Activated CD8-positive, alpha-beta T cell treated with anti-CD3 and anti-CD28 coated beads, Interleukin-2, amount 10 ng/mL, durations not matched to agents 7 days and 5 days (primary cell): ENCODE measurements at places on chromosomes 4 and X. TPM values are rescaled to one million over a fixed set of nuclear protein-coding genes. Genes with fewer than 3 reads are reported as not detected.
A peak's percentile ranks its signal among the peaks of the same experiment; 100 is the strongest.

DNA sequence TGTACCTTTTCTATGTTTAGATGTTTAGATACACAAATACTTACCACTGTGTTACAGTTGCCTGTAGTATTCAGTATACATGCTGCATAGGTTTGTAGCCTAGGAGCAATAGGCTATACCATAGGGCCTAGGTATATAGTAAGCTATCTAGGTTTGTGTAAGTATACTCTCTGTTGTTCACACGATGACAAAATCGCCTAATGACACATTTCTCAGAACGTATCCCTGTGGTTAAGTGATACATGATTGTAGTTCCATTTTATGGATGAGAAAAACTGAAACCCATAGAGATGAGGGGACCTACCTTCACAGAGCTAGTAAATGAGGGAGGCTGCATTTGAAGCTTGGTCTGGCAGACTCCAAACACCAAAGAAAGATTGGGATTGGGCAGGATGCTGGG, 79.4 kb upstream of the EFNB1 start:
- no peak for DNase-seq

- no peak for DNase-seq
These were observed 485.1 kb downstream of the TRIML1 start for GRCh38 chr4:188624370-188624769.

DNA sequence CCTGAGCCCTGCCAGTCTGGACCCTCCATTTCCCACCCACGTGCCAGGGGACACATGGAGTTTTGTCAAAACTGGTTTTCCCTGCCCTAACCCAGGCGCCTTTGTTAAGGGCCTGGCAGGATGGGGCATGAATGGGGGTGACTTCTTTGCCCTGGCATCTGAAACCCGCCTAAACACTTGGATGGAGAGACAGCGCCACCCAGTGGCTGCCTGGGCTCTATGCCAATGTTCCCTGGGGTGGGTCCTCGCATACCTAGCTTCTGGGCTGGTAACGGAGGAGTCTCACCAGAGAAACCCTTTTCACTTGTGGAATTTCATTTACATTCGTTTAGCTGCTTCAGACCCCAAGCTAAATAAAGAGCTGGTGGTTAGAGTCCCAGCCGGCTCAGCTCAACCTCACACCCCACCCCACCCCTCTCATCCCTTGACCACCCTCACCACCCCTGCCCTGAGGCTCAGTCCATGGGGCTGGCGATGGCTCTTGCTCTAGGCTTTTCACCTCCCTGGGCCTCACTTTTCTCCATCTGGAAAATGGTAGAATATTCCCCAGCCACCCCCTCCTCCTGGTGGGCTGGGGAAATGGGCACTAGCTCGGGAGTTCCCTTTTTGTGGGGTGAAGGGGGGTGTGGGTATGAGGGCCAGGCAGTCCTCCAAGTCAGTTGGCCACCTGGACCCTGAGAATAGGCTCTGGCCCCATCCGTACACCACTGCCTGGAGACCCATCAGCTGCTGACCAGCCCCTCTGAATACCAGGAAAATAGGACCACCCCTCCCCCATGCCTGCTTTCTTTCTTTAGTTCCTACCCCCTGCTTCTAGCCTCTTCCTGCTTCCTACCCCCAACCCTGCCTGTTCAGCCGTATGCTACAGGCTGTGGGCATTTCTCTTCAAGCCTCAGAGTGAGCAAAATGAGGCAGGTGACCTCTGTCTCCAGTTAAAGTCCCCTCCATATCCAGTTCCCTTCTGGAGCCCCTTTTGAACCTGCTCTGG, 57.1 kb upstream of the PJA1 start:
- DNase-seq, result peak; percentile 72

DNA sequence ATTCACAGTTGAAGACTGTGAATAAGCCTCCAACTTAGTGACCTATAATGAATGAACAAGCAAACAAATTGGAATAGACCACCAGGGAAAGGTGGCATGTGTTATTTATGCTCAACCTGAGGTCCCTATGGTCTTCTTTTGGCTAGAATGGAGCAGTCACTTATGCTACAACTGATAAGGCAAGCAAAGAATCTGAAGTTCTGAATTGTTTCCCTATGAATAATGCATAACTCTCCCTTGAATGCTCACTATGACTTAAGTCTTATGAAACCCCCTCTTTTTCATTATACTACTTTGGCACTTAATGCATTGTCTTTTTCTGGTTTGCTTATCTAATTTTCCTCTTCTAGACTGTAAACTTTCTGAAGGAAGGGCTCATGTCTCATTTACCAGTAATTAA, 2.6 kb downstream of the GIMD1 start:
- DNase-seq, result no peak

DNA sequence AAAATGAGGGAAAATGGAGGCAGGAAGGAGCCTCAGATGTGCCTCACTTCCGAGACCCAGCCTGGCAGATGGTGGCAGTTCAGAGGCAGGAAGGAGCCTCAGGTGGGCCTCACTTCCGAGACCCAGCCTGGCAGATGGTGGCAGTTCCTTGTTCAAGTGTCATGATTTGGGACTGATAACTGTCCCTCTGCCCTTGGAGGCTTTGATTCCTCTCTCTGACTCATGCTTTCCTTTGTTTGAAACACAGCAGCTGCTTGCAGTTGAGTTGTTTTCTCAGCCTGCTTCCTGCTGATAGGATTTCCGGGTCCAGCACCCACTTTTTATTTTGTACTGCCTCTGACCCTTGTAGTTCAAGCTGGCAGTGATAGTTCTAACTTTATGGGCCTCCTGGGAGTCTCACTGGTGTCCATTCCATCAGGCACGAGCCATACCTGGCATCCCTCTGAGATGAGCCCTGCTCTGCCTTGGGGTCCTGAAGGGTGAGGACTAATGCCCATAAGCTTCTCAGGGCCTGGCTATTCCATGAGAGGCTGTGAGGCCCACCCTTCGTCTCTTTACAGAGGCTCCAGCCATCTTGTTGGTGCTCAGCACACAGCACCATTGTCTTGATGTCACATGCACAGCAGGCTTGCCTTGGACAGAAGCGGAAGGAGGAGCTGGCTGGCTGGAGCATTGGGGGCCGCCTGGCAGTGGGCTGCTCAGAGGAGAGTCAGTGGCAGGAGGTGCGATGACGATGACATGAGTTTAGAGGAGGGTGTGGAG, 13.0 kb downstream of the RGS12 start:
- peak; percentile 35 for DNase-seq

- DNase-seq, result no peak
These were observed 51.1 kb downstream of the KLF3 start for GRCh38 chr4:38715050-38715449.

DNA sequence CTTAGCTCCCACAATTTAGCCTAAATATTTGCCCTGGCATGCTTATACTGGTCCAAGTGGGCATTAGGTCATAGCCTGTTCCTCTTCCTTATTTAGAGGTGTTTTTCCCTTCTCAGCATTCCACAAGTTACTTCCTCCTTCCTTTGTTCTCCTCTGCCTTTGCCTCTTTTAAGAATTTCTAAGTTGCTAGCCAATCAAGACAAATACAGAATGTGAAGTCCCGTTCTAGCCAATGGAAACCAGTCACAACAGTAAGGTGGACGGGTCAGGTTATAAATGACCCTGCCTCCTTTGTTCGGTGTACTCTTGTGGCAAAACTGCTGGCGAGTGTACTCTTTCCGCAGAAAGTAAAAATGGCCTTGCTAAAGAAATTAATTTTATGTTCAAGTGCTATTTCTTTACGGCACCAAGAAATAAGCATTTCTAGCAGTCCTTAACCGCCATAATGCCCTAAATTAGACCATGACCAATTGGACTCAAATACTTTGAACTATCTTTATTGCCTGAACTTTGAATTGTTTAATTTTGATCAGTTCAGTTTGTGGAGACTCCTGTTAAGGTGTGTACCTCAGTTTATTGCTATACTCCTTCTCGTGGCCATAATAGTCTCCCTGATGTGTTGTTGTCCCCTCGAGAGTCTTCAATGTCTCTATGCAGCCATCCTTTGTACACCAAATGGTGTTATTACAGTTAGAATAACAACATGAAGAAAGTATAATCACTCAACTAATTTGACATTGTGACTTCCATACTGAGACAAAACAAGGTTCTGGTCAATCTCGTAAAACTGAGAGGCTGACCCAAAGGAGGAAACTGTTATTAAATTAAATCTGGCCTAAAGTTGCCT, 1.6 kb upstream of the HADH start:
- DNase-seq, result no peak

GRCh38 chrX:148535639-148536038, 35.2 kb downstream of the AFF2 start:
- no peak for DNase-seq

DNA sequence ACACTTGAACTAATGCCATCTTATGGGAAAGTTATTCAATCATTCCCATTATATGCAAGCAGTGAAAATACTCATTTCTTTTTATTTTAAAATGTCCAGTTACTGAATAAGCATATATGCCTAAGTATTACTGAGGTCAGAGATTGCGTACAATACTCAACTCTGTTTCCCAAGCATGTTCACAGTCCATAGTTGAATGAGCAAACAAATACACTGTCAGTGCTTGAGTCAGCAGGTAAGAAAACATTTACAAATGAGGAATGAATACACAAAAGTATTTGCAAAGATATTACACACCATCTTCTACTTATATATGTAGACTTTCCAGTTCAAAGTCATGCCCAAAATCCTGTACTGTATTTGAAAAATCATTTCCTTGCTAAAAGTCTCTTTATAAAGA, 74.1 kb downstream of the TSPAN5 start:
- DNase-seq, result no peak

The SPANXD gene
- not detected for total RNA-seq

The SUPT20HL2 gene
- not detected for total RNA-seq

The TRMT44 gene
- 18.5 TPM for total RNA-seq

The CT45A10 gene
- total RNA-seq, result not detected

The EPHA5 gene
- total RNA-seq, result not detected

The KLHL5 gene
- 16.6 TPM for total RNA-seq

The EGF gene
- not detected for total RNA-seq
